ENCODE measurements at places on chromosomes 4 and X.
A peak's percentile ranks its signal among the peaks of the same experiment; 100 is the strongest.

GRCh38 chr4:680091-680490 lies 5.7 kb downstream of the MYL5 start:
- no peak for DNase-seq

GRCh38 chr4:7417639-7418038 lies 17.1 kb downstream of the PSAPL1 start:
- no peak for DNase-seq

DNA sequence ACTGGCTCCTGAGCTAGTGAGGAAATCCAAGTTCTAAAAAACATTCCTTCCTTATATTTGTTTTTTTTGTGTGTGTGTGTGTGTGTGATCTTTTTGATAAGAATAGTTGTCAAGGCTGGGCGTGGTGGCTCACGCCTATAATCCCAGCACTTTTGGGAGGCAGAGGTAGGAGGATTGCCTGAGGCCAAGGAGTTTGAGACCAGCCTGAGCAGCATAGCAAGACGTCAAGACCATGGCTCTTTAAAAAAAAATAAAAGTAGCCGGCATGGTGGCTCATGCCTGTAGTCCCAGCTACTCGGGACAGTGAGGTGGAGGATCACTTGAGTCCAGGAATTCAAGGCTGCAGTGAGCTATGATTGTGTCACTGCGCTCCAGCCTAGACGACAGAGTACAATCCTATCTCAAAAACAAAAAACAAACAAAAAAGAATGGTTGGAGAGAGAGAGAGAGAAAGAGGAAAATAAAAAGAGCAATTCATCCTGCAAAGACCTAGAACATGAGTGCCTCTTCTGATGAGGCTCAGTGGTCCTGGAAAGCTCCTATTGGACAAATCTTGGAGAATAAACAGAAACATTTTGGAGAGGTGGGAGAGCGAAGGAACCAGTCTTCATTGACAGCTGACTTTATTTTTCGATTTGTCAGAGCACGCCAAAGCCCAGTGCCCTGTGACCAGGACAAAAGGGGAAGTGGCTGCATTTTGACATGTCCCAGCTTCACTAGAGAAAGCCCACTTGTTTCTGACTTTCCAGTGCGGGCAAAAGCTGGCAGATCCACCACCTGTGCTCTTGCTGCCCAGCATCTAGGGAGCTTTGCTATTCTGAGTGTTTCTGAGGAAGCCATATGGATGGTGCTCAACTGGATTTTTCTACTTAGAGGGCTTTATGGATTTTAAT lies 244.7 kb downstream of the PALLD start:
- no peak for DNase-seq

DNA sequence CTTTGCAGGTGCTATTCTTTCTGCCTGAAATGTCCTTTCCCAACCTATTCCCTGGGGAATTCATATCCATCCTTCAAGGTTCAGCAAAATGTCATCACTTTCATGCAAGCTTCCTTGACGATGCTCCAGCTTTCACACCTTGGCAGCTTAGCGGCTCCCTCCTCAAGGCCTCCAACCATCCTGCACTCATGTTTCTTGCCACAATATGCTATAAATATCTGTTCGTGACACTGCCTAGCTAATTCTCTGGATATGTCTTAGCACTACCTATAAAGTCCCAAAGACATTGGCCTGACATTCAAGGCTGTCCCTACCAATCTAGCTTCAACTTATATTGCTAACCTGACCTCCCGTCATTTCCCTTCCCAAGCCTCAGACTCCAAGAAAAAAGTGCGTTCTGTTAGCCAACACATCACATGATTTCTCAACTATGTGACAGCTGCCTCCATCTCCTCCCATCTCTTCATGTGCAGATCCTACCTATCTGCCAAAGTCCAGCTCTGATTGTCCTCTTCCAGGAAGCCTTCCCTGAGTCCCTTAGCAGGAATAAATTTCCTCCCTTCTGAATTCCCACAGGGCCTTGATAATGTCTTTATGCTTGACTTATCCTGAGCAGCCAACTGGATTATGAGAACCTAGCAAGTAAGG lies 359.9 kb upstream of the F9 start:
- no peak for DNase-seq

DNA sequence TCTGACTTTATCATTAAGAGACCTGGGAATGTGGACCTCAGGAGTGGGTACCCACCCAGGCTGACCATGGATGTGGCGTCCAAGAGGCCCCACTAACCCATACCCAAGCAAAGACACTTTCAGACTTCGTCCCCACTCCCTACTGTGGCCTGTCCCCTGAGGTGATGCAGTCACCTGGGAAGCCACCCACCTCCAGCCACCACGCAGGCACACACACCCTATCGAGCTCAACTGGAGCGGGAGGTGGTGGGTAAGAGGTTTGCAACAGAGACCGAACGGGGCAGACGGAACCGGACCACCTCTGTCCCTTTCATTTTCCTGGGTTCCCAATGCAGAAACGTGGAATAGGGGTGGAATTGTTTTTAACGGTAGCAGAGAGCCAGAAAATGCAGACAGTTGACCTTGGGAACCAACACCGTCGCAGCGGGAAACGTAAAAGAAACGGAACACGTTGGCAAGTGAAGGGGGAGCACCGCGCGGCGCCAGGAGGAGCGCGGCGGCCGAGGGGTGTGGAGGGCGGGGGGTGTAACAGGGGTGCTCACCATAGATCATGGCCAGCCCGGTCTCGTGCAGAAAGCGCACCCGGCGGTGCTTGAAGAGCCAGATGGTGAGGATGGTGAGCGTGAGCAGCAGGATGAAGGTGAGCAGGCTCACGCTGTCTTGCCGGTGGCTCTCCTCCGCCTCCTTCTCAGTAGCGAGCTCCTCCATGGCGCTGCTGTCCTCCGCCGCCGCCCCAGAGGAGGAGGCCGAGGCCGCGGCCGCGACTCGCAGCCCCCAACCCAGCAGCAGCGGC lies 559 bp downstream of the SLC9A7 start:
- DNase-seq = peak; percentile 43

DNA sequence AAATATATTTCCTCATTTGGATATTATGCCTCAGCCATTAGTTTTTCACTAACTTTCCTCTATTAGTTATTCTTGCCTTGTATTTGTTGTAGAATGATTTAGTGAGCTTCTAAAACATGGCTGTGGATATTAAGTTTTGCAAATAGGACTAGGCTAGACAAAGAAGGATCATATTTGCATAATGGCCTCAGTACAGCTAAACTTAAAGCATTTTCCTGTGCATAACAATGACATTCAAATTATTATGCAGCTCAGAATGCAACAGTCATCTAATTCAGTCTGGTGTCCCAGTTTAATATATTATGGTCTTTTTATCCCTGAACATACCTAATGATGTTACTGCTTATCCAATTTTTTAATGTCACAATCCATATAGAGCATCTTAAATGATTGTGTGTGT lies 155.3 kb upstream of the DDIT4L start:
- no peak for DNase-seq

DNA sequence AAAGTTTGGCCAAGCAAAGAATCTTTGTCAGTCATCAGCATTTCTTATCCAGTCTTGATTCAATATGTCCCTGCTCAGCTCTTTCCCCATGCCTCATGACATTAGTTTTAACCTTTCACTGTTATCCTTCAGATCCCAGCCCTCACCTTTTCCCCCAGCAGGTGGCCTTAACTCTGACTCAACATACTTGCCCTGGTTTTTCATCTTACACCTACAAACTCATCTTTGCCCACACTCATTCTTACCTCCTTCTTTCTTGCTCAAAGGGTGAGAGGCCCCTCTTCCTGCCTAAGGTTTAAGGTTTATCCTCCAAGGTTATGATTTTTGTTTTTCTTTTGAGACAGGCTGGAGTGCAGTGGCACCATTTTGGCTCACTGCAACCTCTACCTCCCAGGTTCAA lies 10.6 kb upstream of the ANXA5 start:
- no peak for DNase-seq

DNA sequence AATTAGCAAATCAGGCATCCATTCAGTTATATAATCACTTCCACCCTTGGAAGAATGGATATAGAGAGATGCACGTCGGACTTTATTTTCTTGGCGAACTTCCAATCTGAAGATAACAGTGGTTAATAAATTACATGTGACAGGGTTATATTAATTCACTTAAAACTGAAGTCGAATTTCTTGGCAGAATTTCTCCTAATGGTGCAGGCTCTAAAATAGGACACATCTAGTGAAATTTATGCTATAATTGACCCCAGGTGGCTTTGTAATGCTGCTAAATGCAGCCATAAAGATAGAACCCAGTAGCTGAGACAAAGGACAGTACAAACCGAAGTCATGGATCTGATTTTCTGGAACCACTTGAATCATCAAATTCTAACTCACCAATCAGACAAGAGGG lies 20.8 kb upstream of the SLC10A4 start:
- DNase-seq = no peak

DNA sequence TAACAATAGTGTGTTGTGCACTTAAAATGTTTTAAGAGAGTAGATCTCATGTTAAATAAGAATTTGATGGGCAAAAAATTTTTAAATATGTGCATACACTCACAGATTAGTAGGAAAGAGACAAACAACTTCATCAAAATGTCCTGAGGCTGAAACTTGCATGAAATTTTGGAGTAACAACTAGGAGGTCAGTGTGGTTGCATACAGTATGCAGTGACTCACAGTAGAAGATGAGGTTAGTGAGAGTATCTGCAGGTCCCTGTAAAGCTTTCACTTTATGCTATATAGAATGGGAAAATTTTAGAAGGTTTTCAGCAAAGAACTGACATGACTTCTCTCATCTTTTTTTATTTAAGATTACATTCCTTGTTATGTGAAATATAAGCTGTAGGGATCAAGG lies 453.1 kb upstream of the KLHL4 start:
- DNase-seq = no peak

GRCh38 chrX:106249706-106250379 lies 81.7 kb downstream of the PWWP3B start:
- no peak for DNase-seq

DNA sequence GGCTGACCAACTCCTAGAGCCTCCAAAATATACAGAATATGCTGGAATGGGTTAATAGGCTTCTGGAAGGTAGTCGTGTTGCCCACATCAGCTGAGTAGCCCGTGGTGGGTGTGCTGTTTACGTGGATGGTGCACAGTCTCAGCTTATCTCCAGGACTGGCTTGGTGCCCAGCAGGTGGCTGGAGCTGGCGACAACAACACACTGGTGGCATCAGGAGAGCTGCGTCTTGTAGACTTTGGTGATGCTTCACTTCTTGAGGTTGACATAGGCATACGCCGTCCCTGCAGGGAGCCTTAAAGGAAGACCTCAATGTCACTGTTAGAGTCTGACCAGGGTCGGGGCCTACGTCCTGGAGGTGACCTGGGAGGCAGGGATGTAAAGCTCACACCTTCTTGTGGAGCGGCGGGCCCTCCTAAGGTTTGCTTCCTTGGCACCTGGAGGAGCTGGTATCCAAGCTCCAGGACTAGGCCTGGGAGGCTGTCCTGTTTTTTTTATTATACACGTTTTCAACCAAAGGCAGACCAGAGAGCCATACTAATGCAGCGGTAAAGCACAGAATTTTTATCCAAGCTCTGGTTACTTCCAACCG lies 26.5 kb upstream of the RBMX start:
- no peak for DNase-seq

GRCh38 chr4:78629991-78630541 lies 78.5 kb downstream of the ANXA3 start:
- no peak for DNase-seq

GRCh38 chr4:69748173-69748572 lies 12.2 kb downstream of the SULT1B1 start:
- no peak for DNase-seq

- DNase-seq = no peak
These were observed 32.1 kb downstream of the NDUFB11 start for GRCh38 chrX:47112316-47112954.

DNA sequence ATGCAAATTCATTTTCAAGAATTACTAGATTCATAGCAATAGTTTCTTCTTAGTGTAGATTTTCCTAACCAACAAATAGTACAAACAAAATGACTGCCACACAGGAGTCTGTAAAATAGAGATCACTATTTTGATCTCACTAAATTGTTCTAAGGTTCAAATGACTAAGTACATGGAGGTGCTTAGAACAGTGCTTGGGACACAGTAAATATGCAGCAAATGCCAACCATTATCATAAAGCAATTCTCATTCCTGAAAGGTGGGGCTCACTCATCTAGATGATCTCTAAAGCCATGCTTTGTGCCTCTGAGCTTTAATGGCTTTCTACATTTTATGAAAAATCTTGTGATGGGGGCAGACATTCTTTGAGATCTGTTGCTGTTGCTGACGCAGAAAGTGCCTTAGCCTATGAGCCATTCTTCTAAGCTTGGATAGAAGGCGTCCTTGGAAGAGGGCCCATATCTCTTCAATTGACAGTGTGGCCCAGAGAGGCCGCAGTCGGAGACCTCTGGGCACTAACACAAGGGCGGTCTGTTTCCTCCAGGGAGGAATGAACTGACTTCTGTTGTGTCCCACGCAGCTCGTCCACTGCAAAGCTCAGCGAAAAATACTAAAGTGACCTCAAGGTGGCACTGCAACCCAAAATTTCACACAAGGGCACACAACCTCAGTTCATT lies 23.5 kb downstream of the TLR10 start:
- DNase-seq = peak; percentile 19

DNA sequence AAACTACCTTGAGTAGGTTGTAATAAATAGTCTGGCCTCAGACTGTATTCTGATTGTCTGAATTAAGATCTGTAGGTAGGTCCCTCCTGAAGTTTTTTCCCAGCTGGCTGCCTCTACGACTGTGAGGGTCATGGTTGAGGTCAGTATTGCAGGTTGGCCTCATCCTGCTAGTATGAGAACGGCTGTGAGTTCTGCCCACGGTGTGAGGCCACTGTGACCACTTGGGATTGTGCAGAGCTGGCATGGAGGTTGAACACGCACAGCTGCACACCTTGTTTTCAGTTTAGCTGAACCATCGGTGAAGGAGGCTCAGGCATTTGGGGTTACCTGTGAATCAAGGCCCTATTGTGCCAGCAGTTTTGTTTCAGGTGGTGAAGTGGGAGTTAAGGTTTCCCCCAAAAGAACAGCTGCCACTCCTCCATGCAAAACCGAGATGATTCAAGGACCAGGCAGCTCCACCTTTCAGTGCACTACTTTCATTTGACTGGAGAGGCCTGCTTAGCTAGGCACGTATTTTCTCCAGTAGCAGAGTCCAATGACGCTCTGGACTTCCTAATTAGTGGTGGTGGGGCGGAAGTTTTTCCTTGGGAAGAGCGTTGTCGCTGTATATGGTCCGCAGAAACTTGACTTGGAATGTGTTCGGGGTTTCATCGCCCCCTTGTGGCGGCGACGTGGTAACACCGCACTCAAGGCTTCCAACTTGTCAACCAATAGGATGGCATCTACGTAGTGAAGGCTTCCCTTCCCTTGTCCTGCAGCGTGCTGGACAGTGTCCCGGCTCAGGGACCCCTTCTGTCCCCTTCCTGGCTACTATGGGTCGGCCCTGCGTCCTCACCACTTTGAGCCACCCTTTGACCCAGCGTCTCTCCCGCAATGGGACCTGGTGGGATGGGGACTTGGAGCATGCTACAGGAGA lies 13.8 kb downstream of the CMC4 start:
- peak; percentile 44 for DNase-seq

GRCh38 chrX:38656350-38656915 lies 95.1 kb downstream of the TSPAN7 start:
- no peak for DNase-seq

GRCh38 chr4:141458501-141458900 lies 177.9 kb upstream of the IL15 start:
- DNase-seq = no peak

- no peak for DNase-seq
These were observed 175.6 kb downstream of the ANKRD50 start for GRCh38 chr4:124536946-124537345.

Data from thymus (tissue), 14 donors.